ENCODE measurements at places on chromosomes 3 and 15.

- no peak for DNase-seq
These were observed 4.4 kb downstream of the NAA50 start for GRCh38 chr3:113741620-113742019.

GRCh38 chr3:139252719-139253118 is 91.1 kb upstream of the MRPS22 start:
- DNase-seq = no peak

GRCh38 chr3:53083521-53083920 is 37.6 kb upstream of the SFMBT1 start:
- DNase-seq = peak; percentile 6

DNA sequence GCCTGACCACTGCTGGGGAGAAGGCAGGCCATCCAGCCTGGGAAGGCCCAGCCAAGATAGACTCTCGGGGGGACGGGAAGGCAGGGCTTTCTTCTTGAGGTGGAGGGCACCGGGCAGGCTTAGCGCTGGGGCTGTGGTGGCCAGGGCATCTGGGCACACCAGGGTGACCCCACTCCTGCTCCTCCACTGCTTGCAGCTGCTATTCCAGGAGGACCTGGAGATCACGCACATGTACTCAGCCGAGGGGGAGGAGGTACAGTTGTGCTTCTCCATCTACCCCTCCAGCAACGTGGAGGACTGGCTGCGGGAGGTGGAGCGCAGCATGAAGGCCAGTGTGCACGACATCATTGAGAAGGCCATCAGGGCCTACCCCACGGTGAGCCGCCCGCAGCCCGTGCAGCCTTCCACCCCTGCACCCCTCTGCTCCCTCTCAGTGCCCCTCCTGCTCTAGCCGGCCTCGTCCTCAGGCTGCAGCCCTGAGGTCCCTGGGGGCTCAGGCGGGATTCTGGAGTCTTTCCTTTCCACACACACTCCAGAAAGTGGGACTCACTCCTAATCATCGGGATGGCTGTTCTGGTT is 42.3 kb downstream of the DNAH1 start:
- DNase-seq = no peak

DNA sequence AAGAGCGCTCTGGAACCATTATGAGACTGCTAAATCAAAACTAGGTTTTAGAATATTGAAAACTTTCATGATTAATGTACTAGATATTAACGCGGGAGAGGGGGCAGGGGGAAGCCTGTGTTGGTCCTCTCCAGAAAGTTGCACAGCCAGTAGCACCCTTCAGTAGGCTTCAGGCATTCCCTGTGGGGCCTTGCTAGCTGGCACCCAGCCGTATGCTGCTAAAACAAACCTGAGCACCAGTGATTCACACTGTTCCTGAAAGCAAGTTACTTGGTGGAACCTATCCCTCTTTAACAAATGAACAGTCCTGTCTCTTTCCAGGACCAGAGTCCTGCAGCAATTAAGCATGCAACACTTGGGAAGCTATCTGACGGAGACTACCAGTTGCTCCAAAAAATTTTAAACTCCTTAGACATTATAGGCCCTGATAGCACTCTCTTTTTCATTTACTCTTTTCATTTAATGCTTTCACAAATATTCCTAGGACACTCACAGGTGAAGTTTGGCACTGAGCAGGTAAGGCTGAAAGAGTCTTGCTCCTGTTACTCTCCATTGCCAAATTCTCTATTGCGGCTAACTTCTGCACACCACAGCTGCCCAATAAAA is 1.2 kb upstream of the ATRIP start:
- no peak for DNase-seq

DNA sequence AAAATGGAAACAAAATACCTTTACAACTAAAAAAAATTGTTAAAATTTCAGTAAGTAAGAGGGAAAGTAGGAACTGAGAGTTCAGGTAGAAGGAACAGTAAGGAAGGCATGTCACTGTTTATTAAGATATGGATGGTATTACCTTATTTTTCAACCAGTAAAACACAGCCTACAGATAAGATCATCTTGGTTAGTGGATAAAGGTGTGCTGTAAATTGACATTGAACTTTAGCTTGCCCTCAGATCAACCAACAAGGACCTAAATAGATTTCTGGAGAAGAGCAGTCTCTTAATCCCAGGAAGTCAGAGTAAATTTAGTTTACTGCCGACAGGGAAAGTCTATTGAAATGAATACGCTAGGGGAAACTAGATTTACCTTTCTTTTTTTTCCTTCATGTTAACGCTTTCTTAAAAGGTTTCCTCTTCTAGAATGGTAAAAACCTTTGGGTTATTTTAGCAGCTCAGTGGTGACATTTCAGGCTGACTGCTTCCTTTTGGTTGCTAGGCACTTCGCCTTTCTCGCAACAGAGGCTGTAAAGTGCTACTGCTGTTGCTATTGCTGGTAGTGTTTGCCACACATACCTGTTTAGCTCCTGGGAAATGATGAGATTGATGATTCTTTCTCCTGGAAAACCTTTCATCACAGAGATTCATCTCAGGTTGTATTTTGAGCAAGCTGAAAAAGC is 12.9 kb downstream of the DZIP3 start:
- peak; percentile 20 for DNase-seq

DNA sequence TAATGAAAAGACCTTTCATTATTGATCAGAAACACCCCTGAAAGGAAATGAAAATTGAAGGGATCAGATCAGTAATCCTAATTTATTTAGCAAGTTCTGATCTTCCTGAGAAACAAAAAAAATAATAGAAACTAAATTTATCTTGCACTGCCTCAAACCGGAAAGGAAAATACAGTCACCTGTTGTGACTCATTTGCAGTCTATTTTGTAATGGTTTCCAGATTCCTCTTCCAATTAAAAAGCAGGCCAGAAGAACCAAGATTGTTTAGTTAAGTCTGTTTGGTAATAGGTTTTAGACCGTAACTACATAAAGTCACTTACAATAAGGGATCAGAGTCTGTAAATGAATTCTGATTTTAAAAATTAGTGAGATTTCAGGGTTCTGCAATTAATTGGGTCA is 49.7 kb upstream of the ATOSA start:
- DNase-seq = peak; percentile 56

- peak; percentile 87 for DNase-seq
These were observed 26.5 kb downstream of the AKAP13 start for GRCh38 chr15:85406916-85407315.

DNA sequence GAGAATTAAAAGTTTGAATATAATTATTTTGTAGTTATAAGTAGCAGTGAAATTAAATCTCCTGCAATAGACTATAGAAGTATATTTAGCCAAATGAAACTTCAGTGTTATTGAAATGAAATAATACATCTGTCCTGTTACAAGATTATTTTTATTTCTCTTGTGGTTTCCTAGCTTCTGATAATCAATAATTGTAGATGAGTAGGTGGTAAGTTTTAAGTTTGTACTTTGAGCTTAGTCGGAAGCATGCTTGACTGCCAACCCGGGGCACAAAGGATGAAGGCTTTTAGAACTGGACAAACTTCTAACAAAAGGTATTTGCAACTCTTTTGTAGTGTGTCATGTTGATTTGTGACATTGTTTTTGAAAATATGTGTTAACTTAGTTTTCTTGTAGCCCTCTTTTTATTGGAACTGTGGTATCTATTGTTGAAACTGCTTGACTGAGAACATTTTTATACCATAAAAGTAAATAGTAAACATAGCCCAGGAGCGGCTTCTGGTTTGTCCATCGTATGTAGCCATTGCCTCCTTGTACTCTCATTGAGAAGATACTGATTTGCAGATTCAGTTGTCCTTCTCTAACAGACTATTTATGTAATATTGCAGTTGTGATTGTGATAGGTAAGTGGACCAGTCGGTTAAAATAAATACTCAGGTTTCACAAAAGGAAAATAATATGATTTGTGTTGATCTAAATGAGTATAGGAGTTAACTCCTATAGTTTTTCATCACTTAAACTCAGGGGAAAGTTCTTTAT is 2.9 kb downstream of the CTNNB1 start:
- DNase-seq = no peak

DNA sequence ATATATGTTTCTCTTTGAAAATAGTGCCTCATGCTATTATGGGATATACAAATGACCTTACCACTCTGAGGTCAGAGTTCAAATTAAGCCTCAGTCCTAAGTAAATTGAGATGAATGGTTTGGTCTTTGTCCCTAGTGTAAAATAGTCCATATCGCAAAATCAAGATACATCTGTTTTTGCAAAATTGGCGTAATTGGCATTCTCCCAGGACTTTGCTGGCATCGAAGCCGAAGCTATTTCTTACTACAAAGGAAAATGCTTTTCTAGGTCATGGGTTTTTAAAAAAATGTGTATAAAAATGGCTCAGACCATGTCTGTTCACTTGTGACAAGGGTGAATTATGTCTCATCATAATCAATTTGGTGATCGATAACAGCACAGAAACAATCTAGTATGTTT is 25.9 kb downstream of the ROBO2 start:
- no peak for DNase-seq

- peak; percentile 76 for DNase-seq
These were observed 15.2 kb upstream of the CLEC3B start for GRCh38 chr3:45010811-45011333.

GRCh38 chr15:68211656-68212320 is 6.7 kb upstream of the CALML4 start:
- no peak for DNase-seq

DNA sequence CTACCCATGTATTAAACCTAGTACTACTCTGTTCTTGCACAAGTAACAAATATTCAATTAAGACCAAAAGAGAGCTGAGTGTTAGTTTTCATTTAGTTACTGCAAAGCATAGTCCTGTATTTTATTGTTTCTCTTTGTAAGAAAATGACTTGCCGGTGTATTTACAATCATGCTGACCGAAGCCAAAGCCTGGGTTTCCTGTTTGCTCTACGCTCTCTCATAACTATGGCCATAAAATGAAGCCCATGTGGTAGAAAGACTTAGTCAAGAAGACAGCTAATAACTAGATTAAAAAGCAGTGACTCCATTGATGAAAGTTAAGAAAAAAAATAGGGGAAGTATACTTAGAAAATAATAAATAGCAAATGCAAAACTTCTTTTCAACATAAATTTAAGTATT is 479.9 kb downstream of the CNTN4 start:
- no peak for DNase-seq

- peak; percentile 74 for DNase-seq
These were observed 203.4 kb downstream of the ADAMTS9 start for GRCh38 chr3:64484289-64484992.

GRCh38 chr3:5057272-5057671 is 64.8 kb upstream of the ARL8B start:
- no peak for DNase-seq

DNA sequence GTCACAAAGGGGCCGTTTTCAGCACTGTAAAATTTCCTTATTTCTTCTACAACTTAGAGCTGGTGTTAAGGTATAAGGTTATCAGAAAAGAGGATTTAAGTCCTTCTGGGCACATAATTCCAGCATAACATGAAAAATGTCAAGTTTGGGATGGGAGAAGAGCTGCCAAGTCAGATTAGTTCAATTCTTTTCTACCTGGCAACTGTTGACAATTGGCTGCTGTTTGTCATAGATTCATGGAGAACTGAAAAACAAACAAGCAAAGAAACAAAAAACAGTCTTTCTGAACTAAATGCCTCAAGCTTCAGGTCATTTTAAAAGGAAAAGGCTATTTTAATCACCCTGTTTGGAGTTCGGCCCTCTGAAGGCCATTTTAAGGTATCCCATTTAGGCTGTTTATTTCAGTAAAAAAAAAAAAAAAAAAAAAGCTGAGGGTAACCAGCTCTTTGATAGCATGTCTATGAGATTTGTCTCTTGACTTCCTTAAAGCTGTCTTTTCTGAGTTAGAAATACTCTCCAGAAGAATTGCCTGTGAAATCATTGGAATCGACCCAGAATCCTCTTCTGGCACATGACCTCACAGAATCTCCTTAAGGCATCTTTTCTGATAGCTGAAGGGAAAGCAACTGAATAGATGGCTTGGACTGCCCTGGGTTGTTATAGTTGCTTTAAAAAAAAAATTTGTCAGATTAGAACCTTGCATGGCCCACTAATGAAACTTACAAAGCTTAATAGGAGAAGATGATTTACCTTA is 173.3 kb downstream of the SEMA6D start:
- no peak for DNase-seq

GRCh38 chr3:127036209-127037020 is 53.5 kb downstream of the PLXNA1 start:
- no peak for DNase-seq
